ENCODE measurements at places on chromosomes 16 and 17. TPM values are rescaled to one million over a fixed set of nuclear protein-coding genes. Genes with fewer than 3 reads are reported as not detected.

DNA sequence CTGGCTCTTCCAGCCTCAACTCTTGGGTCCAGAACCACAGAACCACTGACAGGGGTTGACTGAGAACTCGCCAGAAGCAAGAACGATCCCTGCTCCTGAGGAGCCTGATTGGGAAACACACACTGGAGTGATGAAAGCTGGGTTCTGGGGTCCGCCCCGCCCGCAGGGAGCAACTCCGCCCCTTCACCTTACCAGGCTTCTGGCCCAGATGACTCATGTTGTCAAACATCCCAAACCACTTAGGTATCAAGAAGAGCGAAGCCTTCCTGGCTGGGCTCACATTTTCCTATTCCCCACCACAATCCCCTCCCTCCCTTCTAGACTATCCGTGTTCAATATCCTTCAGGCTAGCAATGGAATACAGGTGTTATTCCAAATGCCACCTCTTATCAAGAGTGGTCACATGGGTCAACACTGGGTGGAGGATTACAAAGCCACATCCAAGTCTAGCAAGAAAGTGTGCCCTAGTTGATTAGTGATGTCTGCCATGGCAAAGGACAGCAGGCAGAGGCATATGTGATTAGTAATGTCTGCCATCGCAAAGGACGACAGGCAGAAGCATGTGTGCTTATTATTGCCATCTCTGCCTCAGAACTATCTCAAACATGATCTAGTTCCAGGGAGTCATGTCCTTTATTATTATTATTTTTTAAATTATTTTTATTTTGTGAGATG, 70.5 kb downstream of the TIMM22 start:
- DNase-seq = no peak
- no peak overlapping the region for H3K4me3 ChIP-seq
- no peaks in the 10 kb centered on the region for H3K4me1 ChIP-seq

GRCh38 chr16:56634715-56635440, 2.4 kb downstream of the MT1M start:
- peaks cover 47% of the 10 kb centered on the region for H3K27me3 ChIP-seq
- H3K27ac ChIP-seq = no peak overlapping the region
- no peaks in the 10 kb centered on the region for H3K36me3 ChIP-seq
- no peak for DNase-seq

- H3K4me3 ChIP-seq = no peak overlapping the region
- no peak overlapping the region for H3K27ac ChIP-seq
- no peaks in the 10 kb centered on the region for H3K36me3 ChIP-seq
- H3K4me1 ChIP-seq = no peaks in the 10 kb centered on the region
- H3K27me3 ChIP-seq = no peaks in the 10 kb centered on the region
Observed at GRCh38 chr16:23060458-23061320, 88.6 kb downstream of the USP31 start.

DNA sequence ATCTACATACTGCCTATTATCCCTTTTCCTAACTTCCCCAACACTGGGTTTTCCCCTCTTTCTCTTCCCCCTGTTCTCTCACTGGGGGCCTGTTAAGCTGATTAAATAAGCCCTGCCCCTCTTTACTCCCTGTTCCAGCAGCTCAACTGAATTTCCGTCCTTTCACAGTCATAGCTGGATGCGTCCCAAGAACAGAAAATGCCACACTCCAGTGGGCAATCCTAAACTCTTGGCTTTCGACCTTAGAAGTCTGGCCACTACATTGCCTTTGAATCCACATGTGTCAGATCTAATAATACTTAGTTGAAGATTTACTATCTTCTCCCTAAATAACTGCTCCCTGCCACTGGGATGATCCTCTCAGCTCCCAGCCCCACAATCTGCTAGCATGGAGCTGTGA, 34.5 kb downstream of the KCNJ16 start:
- H3K27ac ChIP-seq = no peak overlapping the region
- H3K36me3 ChIP-seq = no peaks in the 10 kb centered on the region
- DNase-seq = no peak
- H3K4me3 ChIP-seq = no peak overlapping the region

- H3K27ac ChIP-seq = peak overlapping the region; percentile 93
- H3K4me1 ChIP-seq = peaks cover 49% of the 10 kb centered on the region
- H3K27me3 ChIP-seq = no peaks in the 10 kb centered on the region
- DNase-seq = no peak
- H3K4me3 ChIP-seq = no peak overlapping the region
Observed at GRCh38 chr17:4536259-4536741, 18.9 kb downstream of the MYBBP1A start.

KRTAP16-1 gene
- not detected for total RNA-seq

SP6 gene
- total RNA-seq = 0.63 TPM

AOC3 gene
- total RNA-seq = 54.4 TPM
